ENCODE measurements at places on chromosomes 2 and 18.

GRCh38 chr18:69677595-69677994 lies 270.1 kb downstream of the CD226 start:
- no peak for DNase-seq

- DNase-seq: no peak
Measured at GRCh38 chr2:75465317-75465984, 95.3 kb downstream of the EVA1A start.

DNA sequence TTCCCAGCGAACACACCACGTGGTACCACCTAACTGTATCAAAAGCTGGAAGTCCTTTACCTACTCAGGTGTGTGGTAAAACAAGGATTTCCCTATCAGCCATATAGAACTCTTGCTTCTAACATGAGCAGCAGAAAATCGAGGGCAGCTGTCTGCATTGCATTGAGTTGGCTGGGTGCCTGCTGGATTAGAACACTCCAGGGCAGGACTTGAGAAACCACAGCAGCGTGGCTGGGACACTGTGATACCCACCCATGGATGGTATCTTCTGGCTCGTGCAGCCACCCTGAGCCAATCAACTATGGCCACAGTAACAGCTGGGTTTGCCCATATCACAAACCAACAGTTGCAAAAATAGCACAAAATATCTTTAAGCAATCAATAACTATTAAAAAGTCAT lies 188.3 kb downstream of the FBXO15 start:
- DNase-seq: no peak

GRCh38 chr2:161980976-161981375 lies 93.0 kb downstream of the DPP4 start:
- DNase-seq: no peak
